ENCODE measurements at places on chromosomes 7 and 10. TPM values are rescaled to one million over a fixed set of nuclear protein-coding genes. Genes with fewer than 3 reads are reported as not detected.

Gene SORCS3
- total RNA-seq, result not detected

Gene TEX47
- total RNA-seq, result not detected

Gene RSPH10B
- total RNA-seq, result not detected

Gene EXOC4
- 69.5 TPM for total RNA-seq

DNA sequence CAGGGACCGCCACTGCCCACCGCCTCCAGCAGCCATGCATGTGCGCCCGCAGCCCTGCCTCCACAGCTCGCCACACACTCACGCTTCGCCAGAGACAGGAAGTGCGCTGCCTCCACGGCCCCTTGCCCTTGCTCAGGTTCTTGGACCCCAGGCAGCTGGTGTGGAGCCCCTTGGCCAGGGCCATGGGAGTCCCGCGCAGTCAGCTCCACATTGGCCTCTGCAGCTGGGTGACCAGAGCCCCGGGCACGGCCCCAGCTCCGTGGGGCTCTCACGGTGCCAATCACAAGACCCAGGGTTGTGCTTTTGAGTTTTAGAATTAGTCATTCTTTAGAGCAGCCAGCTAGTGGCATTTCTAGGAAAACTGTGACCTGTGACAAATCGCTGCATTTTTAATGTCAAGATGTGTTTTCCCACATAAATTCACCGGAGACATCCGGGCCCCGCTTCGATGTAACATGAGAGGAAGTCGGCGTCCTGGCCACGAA is 4.3 kb upstream of the UTF1 start:
- no peak overlapping the region for H3K27ac ChIP-seq
- H3K4me1 ChIP-seq, result no peaks in the 10 kb centered on the region
- no peak overlapping the region for H3K4me3 ChIP-seq

DNA sequence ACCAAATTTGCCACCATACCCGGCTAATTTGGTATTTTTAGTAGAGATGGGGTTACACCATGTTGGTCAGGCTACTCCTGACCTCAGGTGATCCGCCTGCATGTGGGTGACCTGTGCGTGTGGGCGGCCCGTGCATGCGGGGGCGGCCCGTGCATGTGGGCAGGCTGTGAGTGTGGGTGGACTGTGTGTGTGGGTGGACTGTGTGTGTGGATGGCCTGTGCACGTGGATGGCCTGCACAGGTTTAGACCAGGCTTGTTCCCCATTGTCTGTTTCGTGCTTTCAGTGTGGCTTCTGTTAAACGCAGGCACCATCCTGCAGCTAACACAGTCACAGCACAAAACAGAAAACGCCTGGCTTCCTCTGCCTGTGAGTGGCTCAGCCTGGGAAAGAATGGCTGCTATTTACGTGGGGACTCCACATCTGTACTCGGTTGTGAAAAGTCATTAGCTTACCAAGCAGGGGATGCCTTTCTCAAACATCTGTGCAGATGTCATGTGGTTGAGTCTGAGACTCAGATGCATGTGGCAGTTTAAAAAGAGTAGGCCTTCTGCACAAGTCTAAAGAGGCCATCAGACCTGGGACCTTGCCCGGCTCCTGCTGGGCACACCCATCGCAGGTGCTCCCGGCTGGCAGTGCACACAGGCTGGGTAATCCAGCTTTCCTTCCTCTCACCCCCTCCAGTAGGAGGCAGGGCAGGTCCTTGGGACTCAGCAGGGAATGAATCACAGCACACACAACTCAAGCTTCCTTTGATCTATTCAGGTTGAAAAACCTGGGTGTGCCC is 91.6 kb downstream of the COBL start:
- DNase-seq, result no peak
- no peaks in the 10 kb centered on the region for H3K27me3 ChIP-seq
- no peak overlapping the region for H3K27ac ChIP-seq

GRCh38 chr10:71974489-71975021 is 10.4 kb downstream of the CHST3 start:
- no peak overlapping the region for H3K4me3 ChIP-seq
- no peaks in the 10 kb centered on the region for H3K4me1 ChIP-seq
- peak; percentile 91 for DNase-seq
- no peaks in the 10 kb centered on the region for H3K27me3 ChIP-seq
- H3K27ac ChIP-seq, result peak overlapping the region; percentile 58
- no peaks in the 10 kb centered on the region for H3K36me3 ChIP-seq

- no peaks in the 10 kb centered on the region for H3K36me3 ChIP-seq
- H3K4me1 ChIP-seq, result no peaks in the 10 kb centered on the region
- H3K27ac ChIP-seq, result no peak overlapping the region
- DNase-seq, result no peak
Observed at GRCh38 chr10:64518456-64518855, 997.3 kb downstream of the REEP3 start.

DNA sequence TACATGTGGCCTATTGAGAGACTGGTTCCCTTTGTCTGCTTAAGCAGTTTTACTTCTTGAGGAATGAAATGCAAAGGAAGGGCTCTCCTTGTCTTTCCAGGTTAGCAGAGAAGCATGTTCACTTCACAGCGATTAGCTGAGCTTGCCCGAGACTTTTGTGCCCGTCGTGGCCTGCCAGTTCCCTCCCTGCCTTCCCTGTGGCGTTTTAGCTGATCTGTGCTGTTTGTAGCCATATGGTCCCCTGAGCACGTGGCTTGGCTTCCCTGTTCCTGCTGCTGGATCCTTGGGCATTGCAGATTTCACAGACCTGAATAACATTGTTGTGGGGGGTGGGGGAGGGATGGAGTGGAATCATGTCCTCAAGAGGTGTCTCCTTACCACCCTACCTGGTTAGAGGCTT is 61.8 kb downstream of the SND1 start:
- peaks cover 7% of the 10 kb centered on the region for H3K36me3 ChIP-seq
- no peak for DNase-seq
- H3K4me3 ChIP-seq, result no peak overlapping the region
- no peaks in the 10 kb centered on the region for H3K27me3 ChIP-seq

DNA sequence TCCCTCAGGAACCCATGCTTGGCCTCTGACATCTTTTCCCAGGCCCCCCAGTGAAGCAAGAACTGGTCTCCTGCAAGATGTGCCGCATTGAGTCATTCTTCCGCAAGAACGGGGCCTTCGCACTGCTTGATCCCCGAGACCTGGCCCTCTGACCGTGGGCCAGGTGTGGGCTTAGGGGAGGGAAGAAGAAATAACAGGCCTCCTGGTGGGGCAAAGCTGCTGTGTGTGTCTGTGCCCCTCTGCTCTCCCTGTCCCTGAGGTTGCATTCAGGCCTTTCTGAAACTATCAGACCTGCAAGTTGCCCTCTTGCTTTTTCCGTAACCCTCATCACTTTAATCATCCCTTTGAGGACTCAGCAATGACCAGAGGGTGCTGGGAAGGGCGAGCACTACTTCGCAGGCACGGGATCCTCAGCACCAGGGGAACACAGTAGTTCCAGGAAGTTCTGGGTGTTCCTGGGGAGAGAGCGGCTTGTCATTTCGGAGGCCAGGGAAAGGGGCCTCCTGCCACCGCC is 6.0 kb downstream of the ATP6V1F start:
- no peaks in the 10 kb centered on the region for H3K27me3 ChIP-seq
- no peaks in the 10 kb centered on the region for H3K36me3 ChIP-seq
- H3K27ac ChIP-seq, result no peak overlapping the region
- H3K4me1 ChIP-seq, result no peaks in the 10 kb centered on the region
- no peak for DNase-seq

DNA sequence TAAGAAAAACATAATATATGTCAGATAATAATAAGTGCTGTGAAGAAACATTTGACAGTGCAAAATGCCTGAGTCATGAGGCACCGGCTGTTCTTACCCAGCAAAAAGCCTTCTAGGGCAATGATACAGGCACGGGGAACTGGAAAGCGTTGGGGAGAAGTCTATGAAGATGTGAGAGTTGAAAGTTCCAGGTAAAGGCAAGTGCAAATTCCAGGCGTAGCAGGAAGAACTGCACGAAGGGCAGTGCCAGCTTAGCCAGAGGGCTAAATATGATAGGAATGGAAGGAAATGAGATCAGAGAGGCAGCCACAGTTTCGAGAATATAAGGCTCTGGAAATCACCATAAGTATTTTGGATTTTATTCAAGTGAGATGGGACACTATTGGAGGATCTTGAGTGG is 87.0 kb downstream of the IPMK start:
- no peak overlapping the region for H3K27ac ChIP-seq
- H3K27me3 ChIP-seq, result no peaks in the 10 kb centered on the region
- DNase-seq, result no peak
- H3K4me1 ChIP-seq, result no peaks in the 10 kb centered on the region

GRCh38 chr7:152354061-152354460 is 81.7 kb downstream of the KMT2C start:
- H3K27ac ChIP-seq, result no peak overlapping the region
- DNase-seq, result no peak
- H3K4me1 ChIP-seq, result peaks cover 2% of the 10 kb centered on the region
- H3K27me3 ChIP-seq, result no peaks in the 10 kb centered on the region
- H3K36me3 ChIP-seq, result peaks cover 2% of the 10 kb centered on the region

GRCh38 chr10:77857272-77857671 is 69.3 kb downstream of the DLG5 start:
- no peaks in the 10 kb centered on the region for H3K27me3 ChIP-seq
- no peak for DNase-seq
- no peaks in the 10 kb centered on the region for H3K36me3 ChIP-seq
- H3K4me1 ChIP-seq, result no peaks in the 10 kb centered on the region
- no peak overlapping the region for H3K27ac ChIP-seq
